ENCODE measurements at places on chromosomes 12 and 14. TPM values are rescaled to one million over a fixed set of nuclear protein-coding genes. Genes with fewer than 3 reads are reported as not detected.
A peak's percentile ranks its signal among the peaks of the same experiment; 100 is the strongest.

DNA sequence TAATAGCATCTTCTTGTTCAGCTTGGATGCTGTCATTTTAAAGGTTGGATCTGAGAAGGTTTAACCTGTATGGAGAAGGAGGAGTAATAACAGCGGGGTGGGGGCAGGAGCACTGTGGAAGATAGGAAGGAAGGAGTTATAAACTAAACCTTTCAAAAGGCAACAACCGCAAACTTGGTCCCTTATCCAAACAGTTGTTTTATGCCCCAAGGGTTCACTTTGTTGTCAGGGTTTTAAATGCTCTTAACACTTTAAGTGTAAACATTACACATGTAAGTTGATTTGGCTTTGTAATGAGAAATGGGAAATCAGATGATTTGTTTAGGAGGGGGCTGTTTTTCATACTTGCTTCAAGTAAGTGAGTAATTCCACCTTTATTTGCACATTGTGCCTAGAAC, 3.0 kb downstream of the NPAS3 start:
- no peak for DNase-seq

- peak; percentile 47 for DNase-seq
Measured at GRCh38 chr14:35215110-35215813, 76.9 kb upstream of the PSMA6 start.

DNA sequence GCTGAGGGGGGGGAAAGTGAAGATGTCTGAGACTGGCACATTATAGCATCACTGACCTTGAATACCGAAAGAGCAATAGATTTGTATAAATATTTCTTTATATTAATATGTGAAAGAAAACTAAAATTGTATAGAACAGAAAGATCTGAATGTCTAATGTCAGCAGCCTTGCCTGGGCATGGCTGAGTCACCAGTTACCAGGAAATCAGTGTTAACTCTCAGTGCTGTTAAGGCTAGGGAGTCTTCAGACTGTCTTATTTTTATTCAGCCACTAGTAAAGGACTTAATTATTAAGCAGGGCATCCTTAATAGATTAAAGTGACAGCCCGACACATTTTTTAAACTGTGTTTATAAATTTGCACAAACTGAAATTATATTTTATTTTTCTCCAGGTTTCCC, 122.9 kb upstream of the AEBP2 start:
- DNase-seq: no peak

GRCh38 chr14:101255765-101256125, 305.6 kb upstream of the DIO3 start:
- DNase-seq: no peak

DNA sequence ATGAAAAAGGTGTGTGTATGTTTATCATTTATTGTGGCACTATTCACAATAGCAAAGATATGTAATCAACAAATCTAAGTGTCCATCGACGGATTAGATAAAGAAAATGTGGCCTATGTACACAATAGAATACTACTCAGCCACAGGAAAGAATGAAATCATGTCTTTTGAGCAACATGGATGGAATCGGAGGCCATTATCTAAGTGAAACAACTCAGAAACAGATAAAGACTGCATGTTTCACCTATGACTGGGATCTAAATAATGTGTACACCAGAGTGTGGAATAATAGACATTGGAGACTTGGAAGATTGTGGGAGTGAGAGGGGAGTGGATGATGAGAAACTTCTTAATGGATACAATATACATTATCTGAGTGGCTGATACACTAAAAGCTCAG, 44.0 kb downstream of the CCER1 start:
- no peak for DNase-seq

DNA sequence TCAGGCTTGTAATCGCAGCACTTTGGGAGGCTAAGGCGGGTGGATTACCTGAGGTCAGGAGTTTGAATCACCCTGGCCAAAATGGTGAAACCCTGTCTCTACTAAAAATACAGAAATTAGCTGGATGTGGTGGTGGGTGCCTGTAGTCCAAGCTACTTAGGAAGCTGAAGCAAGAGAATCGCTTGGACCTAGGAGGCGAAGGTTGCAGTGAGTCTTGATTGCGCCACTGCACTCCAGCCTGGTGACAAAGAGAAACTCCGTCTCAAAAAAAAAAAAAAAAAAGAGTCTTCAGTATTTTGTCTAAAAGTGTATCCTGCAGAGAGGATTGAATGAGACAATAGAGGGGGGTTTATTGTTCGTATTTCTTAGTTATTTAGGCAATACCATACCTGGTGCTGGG, 25.3 kb downstream of the FOXA1 start:
- no peak for DNase-seq

DNA sequence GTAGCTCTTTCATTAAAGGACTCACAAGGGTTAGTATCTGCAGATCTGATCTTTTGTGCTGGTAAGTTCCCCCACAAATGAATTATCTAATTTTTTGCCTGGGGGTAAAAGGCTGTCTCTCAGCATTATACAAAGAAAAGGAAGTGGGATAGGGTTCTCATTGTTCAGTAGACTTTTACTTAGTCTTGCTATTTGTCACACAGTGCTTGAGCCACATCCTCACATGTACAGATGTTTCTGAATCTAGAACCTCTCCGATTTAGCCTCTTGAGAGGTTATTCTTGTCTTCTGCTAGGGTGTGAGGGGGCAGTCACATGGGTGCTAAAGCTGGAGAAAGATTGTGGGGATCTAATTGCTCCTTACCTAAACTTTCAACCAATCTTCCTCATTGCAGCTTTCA, 93.0 kb downstream of the SLC41A2 start:
- DNase-seq: peak; percentile 7

GRCh38 chr12:50695961-50696360, 67.9 kb upstream of the ATF1 start:
- no peak for DNase-seq

DNA sequence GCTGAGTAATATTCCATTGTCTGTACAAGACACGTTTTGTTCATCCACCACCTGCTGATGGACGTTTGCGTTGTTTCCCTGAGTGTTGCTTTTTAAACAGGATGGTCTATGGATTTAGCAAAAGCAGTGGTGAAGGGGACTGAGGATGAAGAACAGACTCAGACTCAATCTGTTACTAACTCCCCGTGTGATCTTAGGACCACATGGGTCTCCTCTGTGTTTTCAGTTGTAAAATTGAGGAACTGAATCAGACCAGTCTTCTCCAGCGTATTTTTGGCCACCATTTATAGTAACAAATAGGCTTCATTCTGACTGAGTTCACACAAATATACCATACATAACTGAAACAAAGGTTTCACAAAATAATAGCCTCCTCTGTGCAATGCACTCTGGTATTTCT, 85.6 kb downstream of the FOXN3 start:
- peak; percentile 81 for DNase-seq

- no peak for DNase-seq
Measured at GRCh38 chr14:64363265-64363846, 24.8 kb upstream of the MTHFD1 start.

DNA sequence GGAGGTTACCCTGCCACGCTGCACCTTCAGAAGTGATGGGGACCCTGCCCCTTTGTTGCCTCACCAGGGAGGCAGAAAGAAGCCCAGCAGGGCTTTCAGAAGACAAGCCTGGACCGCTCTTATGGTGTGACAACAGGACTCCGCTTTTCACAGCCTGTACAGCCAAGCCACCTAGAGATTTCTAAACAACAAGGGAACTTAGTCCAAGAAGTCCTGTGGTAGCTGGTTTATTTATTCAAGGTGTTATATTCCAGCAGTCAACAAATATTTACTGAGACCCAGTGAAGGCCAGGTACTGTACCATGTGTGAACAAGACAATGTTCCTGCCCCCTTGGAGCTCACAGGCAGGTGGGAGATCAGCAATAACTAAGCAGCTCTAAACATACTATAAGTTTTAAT, 4.0 kb upstream of the TMEM229B start:
- no peak for DNase-seq

DNA sequence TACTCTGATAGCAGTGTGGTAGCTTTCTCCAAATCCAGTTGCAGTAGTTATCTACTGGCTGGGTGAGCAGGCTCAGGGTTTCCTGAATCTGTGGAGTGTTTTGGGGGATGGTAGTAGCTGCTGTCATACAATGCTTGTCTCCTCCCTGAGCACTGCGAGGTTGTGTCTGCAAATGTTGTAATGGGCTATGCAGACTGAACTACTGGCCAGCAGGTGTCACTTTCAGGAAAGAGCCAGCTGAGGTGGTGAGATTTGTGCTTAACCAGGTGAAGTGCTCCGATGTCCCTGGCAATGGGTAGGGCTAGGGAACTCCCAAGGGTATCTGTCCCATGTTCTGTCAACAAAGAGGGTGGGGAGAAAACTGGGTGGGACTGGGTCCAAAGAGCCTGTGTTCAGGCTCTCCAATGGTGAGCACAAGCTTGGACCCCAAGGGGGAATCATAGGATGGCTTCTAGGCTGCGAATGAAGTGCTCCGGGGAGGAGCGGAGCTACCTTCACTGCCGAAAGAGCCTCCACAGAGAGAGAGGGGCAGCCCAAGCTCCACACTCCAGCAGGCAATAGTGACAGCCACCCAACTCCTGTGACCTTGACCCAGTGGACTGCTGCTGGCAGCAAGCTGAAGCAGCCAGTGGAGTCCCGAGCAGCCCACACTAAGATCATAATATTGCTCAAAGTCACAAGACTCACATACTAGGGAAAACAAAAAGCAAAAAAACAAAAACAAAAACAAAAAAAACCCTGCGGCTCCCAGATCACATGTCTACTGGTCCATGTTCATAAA, 1324.0 kb upstream of the USP15 start:
- no peak for DNase-seq

DNA sequence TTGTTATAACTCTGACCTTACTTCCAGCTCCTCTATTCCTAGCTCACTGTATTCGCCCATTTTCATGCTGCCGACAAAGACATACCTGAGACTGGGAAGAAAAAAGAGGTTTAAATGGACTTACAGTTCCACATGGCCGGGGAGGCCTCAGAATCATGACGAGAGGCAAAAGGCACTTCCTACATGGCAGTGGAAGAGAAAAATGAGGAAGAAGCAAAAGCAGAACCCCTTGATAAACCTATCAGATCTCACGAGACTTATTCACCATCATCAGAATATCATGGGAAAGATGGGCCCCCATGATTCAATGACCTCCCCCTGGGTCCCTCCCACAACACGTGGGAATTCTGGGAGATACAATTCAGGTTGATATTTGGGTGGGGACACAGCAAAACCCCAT, 14.5 kb upstream of the PHC1 start:
- DNase-seq: no peak

DNA sequence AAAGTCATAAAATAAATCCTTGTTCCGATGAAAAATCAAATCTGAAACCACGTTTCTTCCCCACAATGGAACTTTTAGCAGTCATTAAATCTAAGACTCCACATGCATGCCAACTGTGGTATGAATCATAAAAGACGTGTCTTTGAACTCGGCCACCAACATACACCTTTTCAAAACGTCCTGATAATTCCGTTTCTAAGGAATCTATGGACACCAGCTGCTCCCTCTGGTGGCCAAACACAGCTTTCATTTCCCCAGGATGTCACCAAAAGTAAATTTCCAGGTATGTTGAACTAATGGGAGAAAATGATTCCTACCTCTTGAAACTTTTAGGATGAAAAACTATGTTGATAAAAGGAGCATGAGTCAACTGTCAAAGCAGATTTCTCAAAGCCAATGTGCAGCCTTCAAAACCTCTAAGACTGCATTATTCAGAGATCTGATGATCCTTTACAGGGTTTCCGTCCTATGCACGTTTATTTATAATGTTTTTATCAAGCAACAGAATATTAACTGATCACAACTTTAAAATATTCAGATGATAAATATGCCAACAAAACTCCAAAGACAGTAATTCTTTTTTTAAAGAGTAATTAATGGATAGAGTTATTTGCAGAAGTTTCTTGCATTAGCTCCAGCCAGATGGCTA, 96.2 kb downstream of the CIT start:
- no peak for DNase-seq

- no peak for DNase-seq
Measured at GRCh38 chr14:93925374-93925895, 1.7 kb upstream of the FAM181A start.

- DNase-seq: no peak
Measured at GRCh38 chr14:96039633-96040311, 610 bp downstream of the C14orf132 start.

DNA sequence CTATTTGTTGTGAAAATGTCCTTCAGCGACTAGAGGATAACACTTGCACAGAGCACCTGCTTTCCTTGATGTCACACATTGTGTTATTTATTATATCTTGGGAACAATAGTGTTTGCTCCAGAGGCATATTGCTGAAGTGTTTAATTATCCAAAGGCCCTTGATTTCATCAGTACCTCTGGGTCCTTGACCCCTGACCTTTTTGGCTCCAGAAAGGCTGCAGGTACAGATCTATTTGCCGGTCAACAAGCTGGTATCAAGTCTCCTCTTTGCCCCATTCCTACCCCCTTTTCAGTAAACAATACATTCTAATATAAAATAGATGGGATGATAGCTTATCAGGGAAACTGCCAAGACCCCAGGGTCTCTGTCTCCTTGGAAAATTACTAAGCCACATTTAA, 206.8 kb downstream of the DACT1 start:
- DNase-seq: no peak

GRCh38 chr14:31487886-31488285, at the start of gene GPR33:
TSS of gene GPR33 (minus strand) at chr14:31488039. CDS start at chr14:31483965, 4,074 bp downstream.
- DNase-seq: no peak

GRCh38 chr12:115813256-115813655, 464.2 kb downstream of the MED13L start:
- no peak for DNase-seq

GRCh38 chr12:91105807-91106206, 5.5 kb downstream of the LUM start:
- no peak for DNase-seq

DNA sequence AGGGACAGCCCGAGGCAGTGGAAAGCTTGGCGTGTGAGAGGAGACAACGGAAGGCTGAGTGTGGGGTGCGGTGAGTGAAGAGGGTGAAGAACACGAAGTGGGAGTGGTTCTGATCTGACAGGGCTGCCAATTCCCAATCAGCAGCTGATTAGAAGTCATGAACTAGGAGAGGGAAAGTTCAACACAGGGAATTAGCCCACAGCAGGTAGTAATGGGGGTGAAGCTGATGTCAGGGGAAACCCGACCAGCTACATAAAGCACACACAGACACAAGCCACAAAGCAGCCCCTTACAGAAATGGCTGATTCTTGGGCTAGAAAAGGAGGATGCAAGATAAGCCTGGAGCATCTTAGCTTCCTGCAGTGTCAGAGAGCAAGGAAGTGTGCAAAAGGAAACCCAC, 47.5 kb upstream of the TCL1A start:
- no peak for DNase-seq

GRCh38 chr14:94059998-94060397, 21.0 kb downstream of the DDX24 start:
- no peak for DNase-seq

Gene IAPP
- total RNA-seq: not detected

Gene GSG1
- not detected for total RNA-seq

Gene OR6C6
- total RNA-seq: not detected

Gene STAC3
- 6.8 TPM for total RNA-seq

Gene KRT85
- not detected for total RNA-seq

Gene MGP
- total RNA-seq: not detected

Gene KRT74
- total RNA-seq: not detected

Gene CYP46A1
- 10.8 TPM for total RNA-seq

Gene NEUROD4
- total RNA-seq: not detected

Gene RAPGEF3
- total RNA-seq: 4.7 TPM

Gene KERA
- not detected for total RNA-seq

Gene PIWIL1
- total RNA-seq: not detected
